ENCODE measurements at places on chromosomes 1 and 21.

DNA sequence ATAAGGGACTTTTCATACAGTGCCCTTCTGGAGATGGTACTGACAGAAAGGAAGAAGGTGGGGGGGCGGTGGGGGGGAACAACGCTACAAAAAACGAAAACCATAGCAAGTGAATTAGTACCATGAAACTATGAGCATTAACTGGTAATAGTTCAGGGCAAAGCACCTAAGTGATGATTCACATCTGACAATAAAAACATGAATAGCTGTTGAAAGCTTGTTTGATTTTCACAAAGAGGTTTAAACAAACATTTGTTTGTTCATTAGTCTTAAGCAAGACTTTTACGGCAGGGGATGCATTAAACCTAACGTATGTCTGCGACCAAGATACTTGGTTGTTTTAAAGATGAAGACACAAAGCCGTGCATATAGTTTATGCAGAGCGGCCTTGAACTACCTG is 177.5 kb downstream of the LMO4 start:
- DNase-seq, result no peak

DNA sequence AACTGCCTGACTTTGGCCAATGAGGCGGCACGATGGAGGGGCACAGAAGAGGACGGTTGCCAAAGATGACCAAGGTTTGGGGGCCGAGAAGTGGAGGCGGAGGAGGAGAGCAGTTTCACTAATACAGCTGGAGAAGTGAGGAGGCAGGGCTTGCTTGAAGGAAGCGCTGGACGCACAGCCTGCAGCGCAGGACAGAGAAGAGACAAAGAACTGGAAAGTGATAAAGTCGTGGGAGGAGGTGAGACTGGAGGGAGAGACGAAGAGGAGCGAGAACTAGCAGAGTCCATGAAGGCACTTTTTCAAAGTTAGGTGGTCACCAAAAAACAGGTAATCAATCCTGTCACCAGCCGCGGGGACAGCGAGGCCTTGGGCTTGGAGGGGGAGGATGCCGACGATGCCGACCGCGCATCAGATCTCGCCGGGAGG is 771 bp downstream of the PACC1 start:
- peak; percentile 18 for DNase-seq

- DNase-seq, result no peak
These were observed 6.0 kb upstream of the LCE1F start for GRCh38 chr1:152768847-152769533.

DNA sequence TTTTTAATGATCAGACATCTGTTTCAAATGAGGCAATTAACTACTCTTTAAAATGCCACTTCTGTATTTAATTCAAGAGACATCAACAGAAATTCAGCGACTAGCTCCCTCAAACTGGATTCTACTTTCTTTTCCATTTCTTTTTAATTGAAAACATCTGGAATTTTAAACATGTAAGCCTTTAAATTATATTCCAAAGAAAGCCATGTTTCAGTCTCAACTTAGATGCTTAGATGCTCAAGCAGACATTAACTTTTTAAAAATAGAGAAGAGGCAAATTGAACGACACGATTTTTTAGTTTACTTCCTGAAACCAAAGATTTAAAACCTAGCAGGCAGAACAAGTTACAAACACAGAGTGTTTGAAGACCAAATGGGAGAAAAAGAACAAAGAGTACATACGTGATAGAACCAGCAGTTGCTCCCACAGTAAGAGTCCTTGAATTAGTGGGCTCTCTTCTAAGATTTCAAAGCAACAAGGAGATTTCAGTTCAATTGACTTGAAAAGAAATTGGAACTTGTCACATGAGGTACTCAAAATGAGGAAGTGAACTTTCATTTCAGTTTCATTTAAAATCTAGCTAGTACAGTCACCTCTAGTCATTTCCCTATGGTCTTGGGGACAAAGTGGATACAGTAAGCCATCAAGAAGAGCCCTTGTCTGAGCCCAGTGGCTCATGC is at the start of gene CTSS:
Gene CTSS (minus strand): TSS at position 483 of the 681 bp plus-strand sequence. CDS start 1,015 bp downstream, outside the sequence.
- peak; percentile 20 for DNase-seq

GRCh38 chr21:31918250-31918775 is 45.5 kb downstream of the HUNK start:
- DNase-seq, result no peak

DNA sequence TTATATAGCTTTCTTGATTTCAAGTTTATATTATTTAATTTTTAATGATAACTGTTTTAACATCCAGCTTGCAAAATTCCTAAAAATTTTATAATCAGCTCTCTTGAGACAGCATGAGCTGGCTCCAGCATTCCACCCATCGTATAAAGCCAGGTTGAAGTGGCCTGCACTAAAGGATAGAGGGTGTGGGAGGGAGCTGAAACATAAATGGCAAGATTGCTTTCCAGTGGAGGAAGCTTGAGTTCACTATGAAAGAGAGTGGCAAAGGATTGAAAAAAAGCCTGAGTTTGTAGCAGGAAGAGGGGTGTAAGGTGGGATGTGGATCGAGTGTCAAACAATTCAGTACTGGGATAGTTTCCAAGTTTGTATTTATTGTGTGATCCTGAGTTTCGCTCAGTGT is 48.5 kb upstream of the ZNF644 start:
- DNase-seq, result no peak

DNA sequence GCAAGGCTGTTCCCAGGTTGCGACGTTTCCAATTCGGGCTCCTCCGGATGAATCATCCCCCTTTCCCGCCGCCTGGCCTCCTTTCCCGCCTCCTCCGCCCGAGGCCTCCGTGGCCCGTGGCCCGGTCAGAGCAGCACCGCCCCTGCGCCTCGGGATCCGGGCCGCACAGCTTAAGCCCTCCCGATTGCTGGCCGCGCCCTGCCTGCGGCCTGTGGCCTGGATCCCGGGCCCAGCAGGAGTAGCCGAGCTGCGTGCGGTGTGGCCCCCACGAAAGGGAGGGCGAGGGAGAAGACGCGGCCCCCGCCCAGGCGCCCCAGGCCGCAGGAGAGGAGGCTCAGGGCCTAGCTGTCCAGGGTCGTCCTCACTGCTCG is 1.0 kb downstream of the TMEM200B start:
- peak; percentile 78 for DNase-seq

GRCh38 chr1:211648980-211649934 is 26.2 kb downstream of the NEK2 start:
- DNase-seq, result peak; percentile 50

GRCh38 chr1:48000883-48001282 is 3.7 kb upstream of the TRABD2B start:
- DNase-seq, result no peak

DNA sequence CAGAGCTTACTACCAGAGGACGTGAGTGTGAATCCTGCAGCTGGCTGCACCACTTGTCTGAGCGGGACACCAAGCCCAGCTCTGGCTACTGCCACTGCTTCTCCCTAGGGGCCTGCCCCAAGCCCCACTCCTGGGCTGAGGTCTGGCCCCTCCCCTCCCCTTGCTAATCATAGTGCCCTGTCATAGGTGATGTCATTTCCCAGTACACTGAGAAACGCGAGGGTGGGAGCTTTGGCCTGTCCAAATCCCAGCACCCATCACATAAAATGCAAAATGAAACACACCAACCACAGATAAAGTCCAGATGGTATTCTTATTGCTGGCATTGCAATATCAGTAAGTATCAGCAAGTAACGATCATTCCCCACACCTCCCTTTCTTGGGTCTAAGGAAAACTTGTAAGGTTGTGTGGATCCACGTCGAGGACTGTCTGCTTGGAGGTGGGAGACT is 77.7 kb downstream of the TOMM20 start:
- peak; percentile 82 for DNase-seq

DNA sequence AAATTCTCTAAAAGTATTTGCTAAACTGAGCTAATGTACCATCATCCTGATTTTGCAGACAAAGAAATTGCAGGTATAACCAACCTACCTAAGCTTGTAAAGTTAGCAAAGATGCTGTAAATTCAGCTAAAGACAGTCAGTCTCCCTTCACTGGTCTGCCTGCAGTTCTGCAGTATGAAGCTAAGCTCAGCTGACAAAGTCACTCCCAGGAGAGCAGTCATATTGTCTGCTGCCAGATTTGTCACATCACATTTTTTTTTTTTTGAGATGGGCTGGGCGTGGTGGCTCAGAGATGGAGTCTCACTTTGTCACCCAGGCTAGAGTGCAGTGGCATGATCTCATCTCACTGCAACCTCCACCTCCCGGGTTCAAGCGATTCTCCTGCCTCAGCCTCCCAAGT is 8.9 kb upstream of the CMPK1 start:
- no peak for DNase-seq
